Uterus (tissue), 4 donors: ENCODE measurements at places on chromosomes 3 and 15.

DNA sequence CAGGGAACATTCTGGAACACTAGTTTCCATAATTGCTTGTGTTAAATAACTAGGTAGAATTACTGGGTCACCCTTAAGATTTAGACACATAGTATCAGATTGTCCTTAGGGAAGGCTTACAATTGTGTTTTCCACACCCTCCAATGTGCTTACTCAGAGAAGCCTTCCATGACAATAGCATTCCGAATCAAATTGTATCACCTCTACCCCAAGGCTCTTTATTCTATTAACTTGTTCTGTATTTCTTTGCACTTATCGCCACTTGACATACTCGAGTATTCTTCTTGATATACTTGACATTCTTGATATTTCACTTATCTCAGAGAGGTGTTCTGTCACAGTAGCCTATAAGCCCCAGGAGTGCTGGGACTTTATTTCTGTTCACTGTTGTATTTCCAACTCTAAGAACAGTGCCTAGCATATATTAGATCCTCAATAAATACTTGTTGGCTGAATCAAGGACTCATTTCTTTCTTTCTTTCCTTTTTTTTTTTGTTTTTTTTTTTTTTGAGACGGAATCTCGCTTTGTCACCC is 238.9 kb upstream of the PDZRN3 start:
- H3K4me3 ChIP-seq = no peak overlapping the region
- no peak for DNase-seq
- no peak overlapping the region for H3K27ac ChIP-seq
- no peaks in the 10 kb centered on the region for H3K36me3 ChIP-seq

- no peak overlapping the region for H3K27ac ChIP-seq
- no peak for DNase-seq
- H3K4me3 ChIP-seq = no peak overlapping the region
- no peaks in the 10 kb centered on the region for H3K36me3 ChIP-seq
- H3K27me3 ChIP-seq = no peaks in the 10 kb centered on the region
- H3K4me1 ChIP-seq = no peaks in the 10 kb centered on the region
These were observed 89.4 kb downstream of the PLXNA1 start for GRCh38 chr3:127072221-127072771.

DNA sequence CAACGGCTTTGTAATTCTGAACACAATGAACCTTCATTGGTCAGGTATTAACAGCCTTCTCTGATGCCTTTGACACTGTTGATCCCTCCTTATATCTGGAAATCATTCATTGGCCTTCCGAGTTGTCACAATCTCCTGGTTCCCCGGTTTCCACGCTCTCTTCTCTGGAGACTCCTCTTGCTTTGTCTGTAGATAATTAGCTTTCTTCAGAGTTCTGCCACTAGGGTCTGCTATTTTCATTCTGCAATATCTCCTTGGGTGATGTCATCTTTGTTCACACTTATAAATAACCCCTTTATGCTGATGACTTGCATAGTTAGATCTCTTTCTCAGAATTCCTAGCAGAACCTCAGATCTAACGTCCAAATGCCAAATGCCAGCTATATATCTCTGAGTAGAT is 583.8 kb upstream of the ZNF717 start:
- H3K27me3 ChIP-seq = no peaks in the 10 kb centered on the region
- H3K27ac ChIP-seq = no peak overlapping the region
- no peaks in the 10 kb centered on the region for H3K36me3 ChIP-seq
- DNase-seq = no peak

- no peak overlapping the region for H3K4me3 ChIP-seq
- no peaks in the 10 kb centered on the region for H3K27me3 ChIP-seq
- peaks cover 3% of the 10 kb centered on the region for H3K36me3 ChIP-seq
- no peak for DNase-seq
- no peaks in the 10 kb centered on the region for H3K4me1 ChIP-seq
- H3K27ac ChIP-seq = no peak overlapping the region
These were observed 147.3 kb downstream of the TP63 start for GRCh38 chr3:189778340-189778950.

DNA sequence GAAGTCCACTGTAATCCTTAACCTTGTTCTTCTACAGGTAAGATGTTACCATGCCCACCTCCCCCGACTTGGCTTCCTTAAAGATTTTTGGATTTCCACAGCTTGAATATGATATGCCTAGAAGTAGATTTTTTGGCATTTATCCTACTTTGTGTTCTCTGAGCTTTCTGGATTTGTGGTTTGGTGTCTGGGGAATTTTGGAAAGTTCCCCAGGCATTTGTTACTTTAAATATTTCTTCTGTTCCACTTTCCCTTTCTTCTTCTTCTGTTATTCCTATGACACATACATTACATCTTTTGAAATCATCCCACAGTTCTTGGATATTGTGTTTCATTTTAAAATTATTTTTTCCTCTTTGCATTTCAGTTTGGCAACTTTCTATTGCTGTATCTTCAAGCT is 122.1 kb upstream of the TMEM108 start:
- no peaks in the 10 kb centered on the region for H3K4me1 ChIP-seq
- no peaks in the 10 kb centered on the region for H3K27me3 ChIP-seq
- no peak overlapping the region for H3K27ac ChIP-seq
- no peak overlapping the region for H3K4me3 ChIP-seq

- no peak for DNase-seq
- no peak overlapping the region for H3K27ac ChIP-seq
- H3K4me1 ChIP-seq = no peaks in the 10 kb centered on the region
- no peaks in the 10 kb centered on the region for H3K27me3 ChIP-seq
- no peaks in the 10 kb centered on the region for H3K36me3 ChIP-seq
These were observed 305.6 kb upstream of the TGFBR2 start for GRCh38 chr3:30300809-30301208.

DNA sequence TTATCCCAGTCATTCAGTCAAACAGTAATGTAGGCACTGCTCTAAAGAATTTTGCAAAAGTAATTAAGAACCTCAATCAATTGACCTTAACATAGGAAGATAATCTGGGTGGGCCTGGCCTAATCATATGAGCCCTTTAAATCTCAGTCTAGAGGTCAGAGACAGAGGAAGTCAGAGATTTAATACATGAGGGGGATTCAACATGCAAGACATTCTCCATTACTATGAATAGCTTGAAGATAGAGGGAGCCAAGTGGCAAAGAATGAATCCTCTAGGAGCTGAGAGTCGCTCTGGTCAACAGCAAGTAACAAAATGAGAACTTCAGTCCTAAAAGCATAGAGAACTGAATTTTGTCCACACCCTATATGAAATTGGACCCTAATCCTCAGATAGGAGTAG is 39.0 kb upstream of the MBNL1 start:
- no peak overlapping the region for H3K27ac ChIP-seq
- H3K36me3 ChIP-seq = no peaks in the 10 kb centered on the region
- no peak overlapping the region for H3K4me3 ChIP-seq
- no peaks in the 10 kb centered on the region for H3K4me1 ChIP-seq
- no peaks in the 10 kb centered on the region for H3K27me3 ChIP-seq
- DNase-seq = no peak

DNA sequence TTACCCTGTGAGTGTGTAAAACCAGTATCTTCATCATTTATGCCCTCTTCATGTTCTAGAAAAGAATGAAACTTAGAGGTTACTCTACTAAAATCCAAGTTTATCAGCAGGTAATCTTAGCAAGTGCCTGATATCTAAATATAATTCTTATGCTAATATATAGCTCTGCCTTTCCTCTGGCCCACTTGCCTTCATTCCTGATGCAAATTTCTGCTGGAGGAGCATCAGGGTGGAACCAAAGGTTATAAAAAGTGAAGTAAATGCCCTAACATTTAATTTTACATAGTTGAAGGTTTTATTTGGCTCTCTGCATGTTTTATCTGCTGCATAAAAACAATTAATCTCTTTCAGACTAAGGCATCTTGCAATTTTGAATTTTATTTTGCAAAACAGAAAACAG is 936.2 kb downstream of the ROBO2 start:
- no peaks in the 10 kb centered on the region for H3K36me3 ChIP-seq
- DNase-seq = no peak
- H3K27ac ChIP-seq = no peak overlapping the region
- no peaks in the 10 kb centered on the region for H3K27me3 ChIP-seq
- H3K4me1 ChIP-seq = no peaks in the 10 kb centered on the region
- H3K4me3 ChIP-seq = no peak overlapping the region

GRCh38 chr3:190119461-190120268 is 1.0 kb downstream of the P3H2 start:
- H3K4me3 ChIP-seq = peak overlapping the region; percentile 91
- DNase-seq = no peak
- no peaks in the 10 kb centered on the region for H3K4me1 ChIP-seq
- H3K27ac ChIP-seq = peak overlapping the region; percentile 91
- no peaks in the 10 kb centered on the region for H3K27me3 ChIP-seq

DNA sequence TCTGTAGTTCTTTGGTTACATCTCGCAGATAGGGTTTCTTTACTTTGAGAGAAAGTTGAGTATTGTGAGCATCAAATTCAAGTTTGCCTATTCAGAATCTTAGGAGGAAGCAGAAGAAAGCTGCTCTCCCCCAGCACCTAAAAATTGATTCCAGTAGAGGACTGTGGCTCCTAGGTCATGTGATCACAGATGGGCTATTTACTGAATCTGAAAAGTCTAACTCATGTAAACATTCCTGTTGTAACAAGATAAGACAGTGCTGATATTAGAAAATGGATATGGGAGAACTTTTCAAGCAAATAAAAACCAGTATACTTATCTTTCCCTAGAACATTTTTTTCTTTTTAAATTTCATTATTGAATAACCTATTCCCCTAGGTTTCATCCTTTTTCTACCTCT is 308.4 kb upstream of the SLITRK3 start:
- H3K27ac ChIP-seq = no peak overlapping the region
- no peaks in the 10 kb centered on the region for H3K36me3 ChIP-seq

GRCh38 chr3:125175295-125176078 is 37.1 kb downstream of the SLC12A8 start:
- H3K27ac ChIP-seq = no peak overlapping the region
- no peak for DNase-seq
- no peaks in the 10 kb centered on the region for H3K36me3 ChIP-seq
- no peak overlapping the region for H3K4me3 ChIP-seq
- H3K27me3 ChIP-seq = no peaks in the 10 kb centered on the region
